AG20443 (cell line): ENCODE measurements at places on chromosomes 7 and 10.

DNA sequence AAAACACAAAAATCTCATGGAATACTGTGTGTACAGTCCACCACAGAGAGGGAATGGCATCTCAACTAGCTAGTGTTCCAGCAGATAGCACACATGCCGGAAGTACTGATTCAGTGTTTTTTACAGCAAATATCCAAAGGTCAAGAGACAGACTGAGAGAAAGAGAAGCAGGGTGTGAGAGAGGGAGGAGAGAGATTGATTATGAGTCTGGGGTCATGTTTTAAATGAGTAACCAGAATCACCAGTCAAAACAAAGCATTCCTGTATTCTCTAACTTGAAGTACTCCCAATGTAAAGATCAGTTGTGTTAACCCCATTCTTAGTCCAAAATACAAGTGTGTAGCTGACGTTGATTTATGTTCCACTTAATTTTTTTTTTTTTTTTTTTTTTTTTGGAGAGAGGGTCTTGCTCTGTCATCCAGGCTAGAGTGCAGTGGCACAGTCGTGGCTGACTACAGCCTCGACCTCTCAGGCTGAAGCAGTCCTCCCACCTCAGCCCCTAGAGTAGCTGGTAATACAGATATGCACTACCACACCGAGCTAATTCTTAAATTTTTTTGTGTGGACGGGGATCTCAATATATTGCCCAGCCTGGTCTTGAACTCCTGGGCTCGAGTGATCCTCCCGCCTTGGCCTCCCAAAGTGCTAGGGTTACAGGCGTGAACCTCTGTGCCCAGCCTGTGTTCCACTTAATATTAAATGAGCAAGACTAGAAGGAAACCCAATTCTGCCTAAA lies 114.2 kb downstream of the TAF3 start:
- no peak for DNase-seq

DNA sequence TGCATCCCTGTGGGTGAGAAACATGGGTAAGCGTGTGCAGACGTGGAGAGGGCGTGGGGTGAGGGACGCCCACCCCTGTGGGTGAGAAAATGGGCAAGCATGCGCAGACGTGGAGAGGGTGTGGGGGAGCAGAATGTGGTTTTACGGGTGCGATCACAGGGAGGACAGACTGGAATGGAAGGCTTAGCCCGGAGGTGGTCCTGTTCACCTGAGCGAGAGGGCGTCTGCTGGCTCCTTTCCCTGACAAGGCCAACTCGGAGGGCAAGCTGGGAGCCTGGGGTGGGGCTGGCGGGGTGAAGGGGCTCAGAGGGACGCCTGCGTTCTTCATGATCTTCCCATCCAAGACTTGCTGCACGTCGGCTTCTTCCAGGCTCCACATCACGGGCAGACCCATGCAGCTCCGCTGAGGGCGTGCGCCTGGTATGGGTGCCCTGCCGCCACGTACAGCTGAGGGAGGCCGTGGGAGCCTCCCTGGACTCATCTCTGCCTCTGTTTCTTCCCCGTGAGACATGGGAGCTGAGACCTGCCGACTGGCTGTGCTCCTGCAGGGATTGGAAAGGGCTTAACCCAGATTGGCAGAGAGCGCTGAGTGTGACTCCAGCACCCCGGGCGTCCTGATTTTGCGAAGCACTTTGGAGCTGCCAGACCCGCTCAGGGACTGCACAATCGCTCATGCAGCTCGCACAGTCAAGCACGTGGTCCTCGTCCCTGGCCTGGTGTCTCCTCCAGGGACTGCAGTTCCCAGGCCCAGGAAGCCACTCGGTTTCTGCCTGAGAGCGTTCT lies 74.3 kb upstream of the SHH start:
- no peak for DNase-seq

- no peak for DNase-seq
These were observed 39.4 kb upstream of the PLCE1 start for GRCh38 chr10:93954299-93954698.

DNA sequence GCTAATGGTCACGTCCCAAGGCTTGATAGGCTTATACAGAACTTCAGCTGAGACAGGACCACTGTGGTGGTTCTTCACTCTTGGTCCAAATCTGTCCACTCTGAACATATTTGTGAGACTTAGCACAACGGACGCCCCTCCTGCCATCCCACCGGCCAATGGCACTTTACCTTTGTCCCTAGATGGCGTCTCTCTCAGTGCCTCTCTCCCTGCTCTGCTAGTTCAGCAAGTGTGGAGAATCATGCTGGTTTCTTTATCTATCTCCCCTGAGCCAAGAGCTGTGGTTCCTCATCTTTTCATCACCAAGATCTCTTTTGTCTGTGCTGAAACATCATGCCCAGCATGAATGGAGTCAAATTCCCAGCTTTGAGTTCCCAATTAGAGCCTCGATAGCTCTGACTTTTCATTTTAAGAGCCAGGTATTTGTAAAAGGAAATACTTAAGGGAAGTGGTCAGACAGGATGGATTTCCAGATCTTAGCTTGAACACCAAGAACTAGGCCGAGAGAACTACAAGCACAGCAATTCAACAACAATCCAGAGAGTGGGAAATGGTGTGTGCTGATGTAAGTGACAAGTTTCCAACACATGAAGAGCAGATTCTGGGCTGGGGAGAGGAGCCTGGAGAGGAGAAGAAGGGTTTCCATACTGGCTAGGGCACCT lies 69.5 kb downstream of the ZNF800 start:
- DNase-seq, result no peak

- no peak for DNase-seq
These were observed 122.1 kb upstream of the TCF7L2 start for GRCh38 chr10:112827951-112828350.

DNA sequence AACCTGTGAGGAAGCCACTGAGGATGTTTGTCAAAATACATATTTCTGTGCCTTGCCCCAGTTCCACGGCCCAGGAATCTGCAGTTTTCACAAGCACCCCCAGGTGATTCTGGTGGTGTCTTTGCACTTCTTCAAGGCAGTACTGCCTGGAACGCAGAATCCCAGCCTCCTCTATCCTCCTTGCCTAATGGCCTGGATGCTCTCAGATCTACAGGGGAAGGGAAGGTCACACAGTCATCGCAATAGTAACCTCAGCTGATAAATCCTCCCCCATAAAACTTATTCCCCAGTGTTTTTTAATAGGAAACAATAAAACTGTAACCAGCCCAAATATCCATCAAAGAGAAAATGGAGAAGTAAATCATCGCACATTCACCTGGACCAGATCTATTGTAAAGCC lies 78.3 kb downstream of the EGFR start:
- no peak for DNase-seq

GRCh38 chr10:72001033-72001395 lies 36.8 kb downstream of the CHST3 start:
- peak; percentile 37 for DNase-seq

- DNase-seq, result peak; percentile 98
These were observed at the start of gene FAM3C for GRCh38 chr7:121395961-121396757. FAM3C (minus strand) TSS chr7:121396308; CDS start chr7:121382969, 13,339 bp downstream.

- peak; percentile 22 for DNase-seq
These were observed 41.5 kb upstream of the EBLN1 start for GRCh38 chr10:22259280-22259679.

DNA sequence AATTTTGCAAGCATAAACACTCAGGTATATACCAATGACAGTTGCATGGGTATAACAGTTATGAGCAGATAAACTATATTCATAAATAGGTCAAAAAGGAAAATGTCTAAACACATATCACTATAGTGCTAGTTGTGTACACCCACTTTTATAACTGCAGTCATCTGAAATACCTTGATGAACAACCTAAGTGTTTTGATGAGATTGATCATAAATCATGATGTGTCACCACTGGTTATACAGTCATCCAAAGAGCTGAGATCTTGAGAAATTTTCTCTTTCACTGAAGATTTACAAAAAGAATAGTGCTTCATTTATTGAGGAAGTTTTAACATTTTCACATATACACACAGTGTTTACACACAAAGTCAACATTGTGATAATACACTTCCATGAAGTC lies 78.6 kb upstream of the SLC25A13 start:
- no peak for DNase-seq

GRCh38 chr10:128851281-128851680 lies 615.8 kb upstream of the MGMT start:
- DNase-seq, result no peak

- no peak for DNase-seq
These were observed 1020.6 kb downstream of the XPNPEP1 start for GRCh38 chr10:108902619-108903285.

- DNase-seq, result no peak
These were observed 30.5 kb upstream of the VWDE start for GRCh38 chr7:12434012-12434642.

GRCh38 chr10:3096149-3096548 lies 28.8 kb downstream of the PFKP start:
- peak; percentile 24 for DNase-seq

DNA sequence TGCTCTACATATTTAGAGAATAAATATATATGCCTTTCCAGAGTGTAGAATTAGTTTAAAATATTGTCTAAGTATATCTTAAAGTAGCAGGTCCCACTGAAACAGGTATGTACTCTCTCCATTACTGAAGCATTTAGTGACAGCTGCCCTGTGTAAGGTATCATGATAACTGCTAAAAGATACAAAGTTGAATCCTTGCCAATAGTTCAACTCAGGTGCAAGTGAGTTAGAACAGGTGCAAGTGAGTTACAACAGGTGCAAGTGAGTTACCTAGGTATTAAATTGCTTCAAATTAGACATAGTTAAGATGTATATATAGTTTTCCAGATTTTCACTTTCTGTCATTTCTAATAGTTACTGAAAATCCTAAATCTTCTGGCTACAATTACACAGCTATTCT lies 119.1 kb downstream of the CNOT4 start:
- DNase-seq, result no peak

DNA sequence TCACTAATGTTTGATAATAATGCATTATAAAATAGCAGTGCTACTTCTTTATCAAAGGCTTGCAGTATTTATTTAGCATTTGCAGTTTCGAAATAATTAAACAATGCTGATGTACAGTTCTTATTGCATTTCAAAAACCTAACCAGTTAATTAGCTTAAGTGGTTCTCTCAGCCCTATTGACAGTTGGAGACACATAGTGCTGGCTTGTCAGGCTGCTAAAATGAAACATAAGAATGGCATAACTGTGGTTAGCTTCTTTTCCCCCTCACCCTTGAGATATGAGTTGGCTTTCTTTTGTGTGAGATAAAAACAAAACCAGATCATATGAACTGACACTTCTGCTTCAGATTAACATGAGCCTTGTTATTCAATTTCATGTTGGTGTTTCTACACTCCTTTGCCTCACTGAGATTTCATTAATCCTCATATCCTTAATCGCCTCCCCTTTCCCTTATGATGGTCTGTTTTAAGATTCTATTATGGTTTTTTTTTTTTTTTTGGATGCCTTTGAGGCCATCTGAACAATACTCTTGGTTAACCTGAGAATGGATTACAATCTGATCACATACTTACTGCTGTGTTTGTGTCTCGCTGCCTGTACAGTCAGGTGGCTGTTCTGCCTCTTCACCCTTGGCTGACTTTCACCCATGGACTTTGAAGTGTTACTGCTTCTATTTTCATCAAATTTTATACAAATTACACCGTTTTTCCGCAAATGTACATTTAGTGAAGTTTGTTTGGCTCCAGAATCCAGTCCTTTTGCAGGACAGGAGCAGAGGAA lies 108.0 kb downstream of the SDK1 start:
- DNase-seq, result no peak

DNA sequence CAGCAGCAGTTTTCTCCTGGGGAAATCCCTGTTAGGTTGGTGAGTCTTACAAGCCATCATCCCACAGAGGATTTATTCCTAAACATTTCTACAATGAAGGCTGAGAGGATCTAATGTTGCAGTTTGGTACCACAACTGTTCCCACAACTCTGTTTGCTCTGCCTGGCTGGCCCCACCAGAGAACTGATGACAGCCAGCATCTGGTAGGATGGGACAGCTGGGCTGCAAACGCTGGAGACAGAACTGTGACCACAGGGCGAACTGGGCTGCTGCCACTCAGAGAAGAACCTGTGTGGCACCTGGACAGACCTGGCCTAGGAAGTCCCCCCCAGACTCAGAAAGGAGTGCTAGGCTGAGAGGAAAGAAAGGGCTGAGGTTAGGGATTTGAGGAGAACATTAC lies 94.8 kb downstream of the CALN1 start:
- DNase-seq, result no peak

- no peak for DNase-seq
These were observed 50.7 kb downstream of the UBE3C start for GRCh38 chr7:157189405-157189804.

- peak; percentile 53 for DNase-seq
These were observed 21.0 kb upstream of the ASB15 start for GRCh38 chr7:123580406-123581161.

GRCh38 chr10:48634198-48634983 lies 29.5 kb upstream of the ARHGAP22 start:
- peak; percentile 83 for DNase-seq

DNA sequence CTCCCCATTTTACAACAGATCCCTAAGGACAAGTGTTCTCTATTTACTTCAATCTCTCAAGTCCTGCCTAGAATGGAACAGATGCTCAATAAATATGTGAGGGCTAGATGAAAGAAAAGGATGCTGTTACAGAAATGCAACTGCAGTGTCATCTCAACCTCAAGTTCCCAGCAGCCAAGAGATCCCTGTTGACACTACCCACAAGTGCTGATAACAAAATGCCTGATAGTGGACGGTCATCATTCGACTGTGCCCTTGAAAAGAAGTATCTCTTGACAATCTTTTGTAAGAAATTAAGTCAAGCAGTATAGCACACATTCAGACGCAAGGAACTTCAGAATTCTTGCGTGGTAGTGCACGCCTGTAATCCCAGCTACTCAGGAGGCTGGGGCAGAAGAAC lies 133.2 kb downstream of the PARD3 start:
- DNase-seq, result no peak

DNA sequence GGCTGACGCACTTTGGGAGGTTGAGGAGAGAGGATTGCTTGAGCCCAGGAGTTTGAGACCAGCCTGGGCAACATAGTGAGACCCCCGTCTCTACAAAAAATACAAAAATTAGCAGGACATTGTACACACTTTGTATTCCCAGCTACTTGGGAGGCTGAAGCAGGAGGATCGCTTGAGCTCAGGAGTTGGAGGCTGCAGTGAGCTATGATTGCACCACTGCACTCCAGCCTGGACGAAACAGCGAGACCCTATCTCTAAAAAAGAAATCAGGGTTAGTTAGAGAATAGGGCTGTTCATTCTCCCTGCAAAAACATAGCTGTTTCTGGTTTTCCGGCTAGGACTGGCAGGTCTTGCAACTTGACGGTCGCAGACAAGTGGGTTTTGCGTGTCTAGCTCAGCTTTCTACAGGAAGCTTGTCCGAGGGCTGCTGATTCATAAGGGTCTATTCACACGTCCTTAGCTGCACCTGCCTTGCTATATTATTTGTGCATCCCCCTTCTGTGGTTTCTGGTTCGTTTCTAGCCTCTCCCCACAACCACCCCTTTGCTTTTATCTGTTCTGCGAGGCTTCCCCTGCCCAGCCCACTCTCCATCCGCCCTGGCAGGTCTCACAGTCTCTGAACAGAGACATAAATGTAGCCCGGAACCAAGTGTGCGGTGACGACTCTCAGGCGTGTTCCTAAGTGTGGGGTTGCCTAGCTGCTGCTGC lies 10.7 kb downstream of the AMZ1 start:
- no peak for DNase-seq

- DNase-seq, result no peak
These were observed 121.8 kb downstream of the SGMS1 start for GRCh38 chr10:50501924-50502452.
